Activated T-cell treated with anti-CD3 and anti-CD28 coated beads for 1 hour (primary cell): ENCODE measurements at places on chromosomes 6 and 20.

DNA sequence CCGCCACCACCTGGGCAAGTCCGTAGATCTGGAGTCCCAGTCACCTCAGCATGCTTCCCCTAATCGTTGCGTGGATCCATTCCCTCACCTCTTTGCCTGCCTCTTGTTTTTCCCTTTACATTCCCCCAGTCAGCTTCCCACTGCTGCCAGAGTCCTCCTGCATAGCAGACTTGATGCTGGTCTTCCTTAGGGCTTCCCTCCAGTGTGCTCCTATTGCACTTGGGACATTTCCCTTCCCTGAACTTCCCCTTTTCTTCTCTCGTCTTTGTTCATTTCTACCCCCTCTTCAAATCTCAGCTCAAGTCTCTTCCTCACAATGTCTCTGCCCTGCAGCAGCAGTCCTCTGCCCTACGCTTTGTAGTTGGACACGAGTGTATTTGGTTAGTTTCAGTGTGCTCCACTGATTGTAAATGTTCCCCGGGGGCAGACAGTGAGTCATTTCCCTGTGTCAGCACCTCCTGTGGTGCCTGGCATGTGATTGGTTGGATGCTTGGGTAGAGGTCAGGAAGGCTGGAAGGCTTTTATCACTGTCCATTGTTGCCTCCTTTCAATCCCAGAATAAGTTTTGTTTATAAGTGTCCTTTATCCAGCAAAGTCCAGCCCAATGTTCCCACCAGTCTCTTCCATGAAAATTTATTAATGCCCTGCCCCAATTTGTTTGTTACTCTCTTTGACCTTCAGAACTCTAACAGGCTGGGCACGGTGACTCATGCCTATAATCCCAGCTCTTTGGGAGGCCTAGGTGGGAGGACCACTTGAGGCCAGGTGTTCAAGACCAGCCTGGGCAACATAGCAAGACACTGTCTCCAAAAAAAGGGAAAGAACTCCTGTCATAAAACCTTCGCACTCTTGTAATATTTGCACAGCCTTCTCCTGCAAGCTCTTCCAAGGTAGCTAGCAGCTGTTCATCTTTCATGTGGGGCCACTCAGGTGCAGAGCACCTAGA, 38.3 kb downstream of the FAM120B start:
- DNase-seq = no peak

DNA sequence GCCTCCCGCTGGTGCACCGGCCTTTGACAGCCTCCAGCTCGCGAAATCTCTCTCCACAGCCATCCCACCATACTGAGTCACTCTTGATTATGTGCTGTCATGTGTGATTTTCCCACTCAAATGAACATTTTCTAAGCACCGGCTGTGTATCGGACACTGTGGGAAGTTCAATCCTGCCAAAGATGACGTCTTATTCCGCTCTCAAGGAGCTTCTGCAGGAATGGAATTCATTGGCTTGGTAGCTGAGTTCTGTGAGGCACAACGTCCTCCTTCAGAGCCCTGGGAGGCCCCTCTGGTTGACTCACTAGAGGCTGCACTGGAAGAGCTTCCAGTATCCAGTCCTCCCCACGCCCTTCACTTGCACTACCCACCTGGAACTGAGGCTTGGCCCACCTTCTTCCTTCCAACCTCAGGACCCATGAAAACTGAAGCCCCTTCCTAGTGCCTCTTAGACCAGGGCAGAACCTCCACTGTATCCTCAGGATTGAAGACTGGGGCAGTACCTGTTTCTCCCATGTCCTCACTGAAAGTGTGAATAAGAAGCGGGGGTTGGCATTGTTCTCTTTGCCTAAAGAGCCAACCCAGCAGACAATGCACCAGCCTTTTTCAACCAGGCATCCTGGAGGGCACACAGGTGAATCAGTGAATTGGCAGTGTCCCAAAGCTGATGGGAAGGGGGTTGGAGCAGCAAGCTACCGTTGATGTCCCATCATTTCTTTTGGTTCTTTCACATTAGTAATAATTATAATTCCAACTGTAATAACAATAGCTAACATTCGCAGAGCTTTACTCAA, 1.7 kb downstream of the UNC5CL start:
- DNase-seq = no peak

- DNase-seq = no peak
These were observed 74.7 kb downstream of the POPDC3 start for GRCh38 chr6:105105094-105105493.

DNA sequence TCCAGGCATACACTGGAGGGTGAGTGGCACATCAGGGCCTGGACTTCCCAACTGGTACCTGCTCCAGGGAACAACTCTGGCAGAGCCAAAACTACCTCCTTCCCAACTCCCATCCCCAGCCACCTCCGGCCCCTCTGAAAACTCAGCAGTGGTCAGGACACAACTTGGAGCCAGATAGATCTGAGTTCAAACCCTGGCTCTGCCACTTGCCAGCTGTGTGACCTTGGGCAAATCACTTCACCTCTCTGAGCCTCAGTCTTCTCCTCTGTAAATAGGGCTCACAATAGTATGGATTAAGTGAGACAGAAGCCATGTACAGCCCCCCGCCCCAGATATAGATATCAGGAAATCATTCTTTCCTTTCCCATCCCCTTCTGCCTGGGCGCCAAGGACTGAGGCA, 10.7 kb downstream of the AHCY start:
- no peak for DNase-seq

- no peak for DNase-seq
These were observed 220.8 kb downstream of the TRDN start for GRCh38 chr6:123415844-123416468.
